KG1 (cell line): ENCODE measurements at places on chromosomes 11 and 22.

GRCh38 chr11:92811341-92811740 is 158.1 kb upstream of the MTNR1B start:
- DNase-seq, result no peak

GRCh38 chr11:22130462-22131053 is 62.3 kb upstream of the ANO5 start:
- DNase-seq, result no peak

GRCh38 chr11:111327908-111328624 is 29.7 kb downstream of the POU2AF3 start:
- no peak for DNase-seq

DNA sequence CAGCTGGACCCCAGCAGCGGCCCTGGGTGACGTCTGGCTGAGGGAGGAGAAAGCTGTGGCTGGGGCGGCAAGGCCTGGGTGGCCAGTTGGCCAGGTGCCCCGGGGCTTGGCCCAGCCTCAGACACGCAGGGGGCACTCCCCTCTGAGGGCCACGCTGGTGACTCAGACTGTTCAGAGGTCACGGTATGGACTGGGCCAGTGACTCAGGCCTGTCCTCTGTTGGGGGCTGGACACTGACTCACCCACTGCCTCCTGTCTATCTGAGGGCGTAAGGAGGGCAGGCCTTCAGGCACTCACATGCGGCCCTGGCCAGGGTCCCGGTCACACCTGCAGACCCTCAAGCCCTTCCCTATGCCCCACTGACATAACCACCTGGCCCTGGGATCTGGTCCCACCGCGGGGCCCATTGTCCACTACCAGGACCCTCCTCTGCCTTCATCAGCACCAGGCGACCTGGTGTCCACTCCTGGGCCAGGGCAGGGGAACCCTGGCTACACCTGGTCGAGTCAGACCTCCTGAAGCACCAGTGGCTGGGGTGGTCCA is 3.7 kb upstream of the MUC5AC start:
- no peak for DNase-seq

DNA sequence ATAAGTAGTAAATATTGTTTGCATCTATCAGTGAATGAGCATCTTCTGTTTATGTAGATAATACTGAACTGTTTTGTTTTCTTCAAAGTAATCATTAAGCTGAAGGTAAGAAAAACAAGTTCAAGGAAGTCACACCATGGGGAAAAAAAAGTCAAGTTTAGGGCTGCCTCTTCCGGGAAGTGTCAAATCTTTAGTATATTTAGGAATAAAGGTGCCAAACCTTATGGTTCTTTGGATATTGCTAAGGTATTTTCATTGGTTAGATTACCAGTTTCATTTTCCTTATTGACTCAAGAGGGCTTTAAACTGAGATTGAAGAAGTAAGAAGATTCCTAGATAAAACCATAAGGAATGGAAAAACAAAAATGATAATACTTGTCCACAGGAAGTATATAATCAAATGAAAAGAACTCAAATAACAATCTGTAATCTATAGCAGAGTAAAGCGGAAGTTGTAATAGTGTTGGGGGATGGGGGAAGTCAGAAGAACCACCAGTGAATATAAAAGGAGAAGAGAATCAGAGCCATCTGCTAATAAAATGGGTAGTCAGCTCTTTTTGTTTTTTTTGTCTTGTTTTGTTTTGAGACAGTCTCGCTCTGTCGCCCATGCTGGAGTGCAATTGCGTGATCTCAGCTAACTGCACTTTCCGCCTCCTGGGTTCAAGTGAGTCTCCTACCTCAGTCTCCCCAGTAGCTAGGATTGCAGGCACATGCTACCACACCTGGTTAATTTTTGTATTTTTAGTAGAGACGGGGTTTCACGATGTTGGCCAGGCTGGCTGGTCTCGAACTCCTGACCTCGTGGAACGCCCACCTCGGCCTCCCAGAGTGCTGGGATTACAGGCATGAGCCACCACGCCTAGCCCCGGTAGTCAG is 2.3 kb downstream of the ATM start:
- DNase-seq, result no peak

DNA sequence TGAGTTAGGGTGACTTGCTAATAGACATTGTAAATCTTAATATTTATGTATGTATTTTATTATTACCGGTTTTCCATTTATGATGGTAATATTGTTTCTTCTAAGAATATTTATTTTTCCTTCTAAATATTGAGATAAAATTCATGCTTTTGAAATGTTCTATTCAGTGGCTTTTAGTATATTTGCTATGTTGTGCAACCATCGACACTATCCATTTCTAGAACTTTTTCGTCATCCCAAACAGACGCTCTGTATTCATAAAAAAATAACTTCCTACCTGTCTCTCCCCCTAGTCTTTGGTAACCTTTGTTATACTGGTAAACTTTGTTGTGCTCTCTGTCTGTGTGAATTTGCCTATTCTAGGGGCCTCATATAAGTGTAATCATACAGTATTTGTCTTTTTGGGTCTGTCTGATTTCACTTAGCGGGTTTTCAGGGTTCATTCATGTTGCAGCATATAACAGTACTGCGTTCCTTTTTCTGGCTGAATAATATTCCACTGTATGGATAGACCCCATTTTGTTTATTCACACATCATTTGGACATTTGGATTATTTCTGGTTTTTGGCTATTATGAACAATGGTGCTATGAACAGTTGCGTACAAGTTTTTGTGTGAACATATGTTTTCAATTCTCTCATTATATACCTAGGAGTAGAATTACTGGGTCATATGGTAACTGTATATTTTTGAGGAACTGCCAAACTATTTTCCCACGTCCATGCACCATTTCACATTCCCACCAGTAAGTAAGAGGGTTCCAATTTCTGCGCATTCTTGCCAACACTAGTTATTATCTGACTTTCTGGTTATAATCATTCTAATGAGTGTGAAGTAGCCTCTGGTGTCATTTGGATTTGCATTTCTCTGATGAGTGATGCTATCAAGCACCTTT is 15.9 kb downstream of the NEAT1 start:
- DNase-seq, result no peak

GRCh38 chr11:86291466-86292262 is 10.4 kb upstream of the HIKESHI start:
- DNase-seq, result peak; percentile 71

DNA sequence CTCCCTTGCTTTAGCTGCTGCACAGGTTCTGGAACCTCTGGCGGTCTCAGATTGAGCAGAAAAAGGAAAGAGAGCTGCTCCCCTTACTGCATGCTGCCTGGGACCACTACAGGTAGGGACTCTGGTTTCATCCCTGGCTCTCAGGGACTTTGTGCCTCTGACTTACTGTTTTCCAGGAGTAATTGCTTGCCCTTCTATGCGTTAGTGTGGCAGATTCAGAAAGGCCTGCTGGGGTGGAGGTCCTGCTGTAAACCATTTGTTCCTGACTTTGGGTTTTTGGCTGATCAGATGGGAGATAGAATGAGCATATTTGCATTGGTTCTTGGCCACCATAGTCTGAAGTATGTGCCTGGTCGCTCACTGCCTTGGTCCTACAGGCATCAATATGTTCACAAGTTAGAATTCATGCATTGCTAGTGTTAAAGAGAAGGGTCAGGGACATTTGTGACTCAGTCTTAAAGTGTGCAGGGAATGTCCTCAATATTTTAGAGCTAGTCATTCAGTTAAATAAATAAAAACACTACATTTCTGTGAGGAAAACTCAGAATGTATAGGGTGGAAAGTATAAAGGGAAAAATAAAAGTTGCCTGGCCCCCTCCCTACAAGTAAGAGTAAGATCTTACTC is 78.0 kb downstream of the PISD start:
- DNase-seq, result no peak
